ENCODE measurements at places on chromosomes 12 and 14. TPM values are rescaled to one million over a fixed set of nuclear protein-coding genes. Genes with fewer than 3 reads are reported as not detected.

GRCh38 chr14:89325299-89325883, 91.6 kb downstream of the FOXN3 start:
- no peaks in the 10 kb centered on the region for H3K27me3 ChIP-seq
- H3K27ac ChIP-seq: no peak overlapping the region
- no peaks in the 10 kb centered on the region for H3K4me1 ChIP-seq
- H3K36me3 ChIP-seq: no peaks in the 10 kb centered on the region
- no peak for DNase-seq

- H3K36me3 ChIP-seq: no peaks in the 10 kb centered on the region
- no peak overlapping the region for H3K4me3 ChIP-seq
- no peak overlapping the region for H3K27ac ChIP-seq
- no peak for DNase-seq
- H3K27me3 ChIP-seq: peaks cover 3% of the 10 kb centered on the region
Observed at GRCh38 chr14:76420827-76421226, 44.9 kb downstream of the ESRRB start.

Gene TBK1
- 32.8 TPM for total RNA-seq

Gene ANG
- 19.7 TPM for total RNA-seq

Gene DICER1
- total RNA-seq: 60.9 TPM

Gene NTS
- total RNA-seq: not detected

- peak overlapping the region; percentile 56 for H3K27ac ChIP-seq
- H3K4me3 ChIP-seq: no peak overlapping the region
- H3K4me1 ChIP-seq: peaks cover 4% of the 10 kb centered on the region
- H3K36me3 ChIP-seq: no peaks in the 10 kb centered on the region
- DNase-seq: peak; percentile 89
- no peaks in the 10 kb centered on the region for H3K27me3 ChIP-seq
Observed at GRCh38 chr12:104604070-104604994, 147.6 kb downstream of the CHST11 start.

- no peak overlapping the region for H3K4me3 ChIP-seq
- H3K4me1 ChIP-seq: no peaks in the 10 kb centered on the region
- H3K27ac ChIP-seq: no peak overlapping the region
- no peaks in the 10 kb centered on the region for H3K27me3 ChIP-seq
- no peak for DNase-seq
Observed at GRCh38 chr14:50092006-50092555, 24.3 kb downstream of the VCPKMT start.

Data from aorta (tissue), 5 donors.